Naive thymus-derived CD4-positive, alpha-beta T cell (primary cell): ENCODE measurements at places on chromosomes 5 and 9. TPM values are rescaled to one million over a fixed set of nuclear protein-coding genes. Genes with fewer than 3 reads are reported as not detected.
A peak's percentile ranks its signal among the peaks of the same experiment; 100 is the strongest.

GRCh38 chr9:34072868-34073590, 24.3 kb upstream of the UBAP2 start:
- H3K27ac ChIP-seq = no peak overlapping the region
- H3K4me3 ChIP-seq = no peak overlapping the region
- no peaks in the 10 kb centered on the region for H3K4me1 ChIP-seq
- DNase-seq = no peak
- H3K36me3 ChIP-seq = no peaks in the 10 kb centered on the region
- H3K27me3 ChIP-seq = no peaks in the 10 kb centered on the region

DNA sequence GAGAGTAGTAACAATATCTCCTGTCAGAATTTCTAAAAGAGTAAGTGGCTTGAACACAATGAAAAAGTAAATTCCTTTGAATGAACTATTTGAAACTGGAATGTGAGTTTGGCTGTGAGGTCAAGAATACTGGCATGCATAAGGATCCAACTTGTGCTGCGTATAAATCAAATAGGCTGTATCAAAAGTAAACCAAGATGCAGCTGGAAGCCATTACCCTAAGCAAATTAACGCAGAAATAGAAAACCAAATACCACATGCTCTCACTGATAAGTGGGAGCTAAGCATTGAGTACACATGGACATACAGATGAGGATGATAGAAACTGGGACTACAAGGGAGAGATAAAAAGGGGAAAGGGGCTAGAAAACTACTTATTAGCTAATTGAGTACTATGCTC, 24.0 kb upstream of the SRFBP1 start:
- no peaks in the 10 kb centered on the region for H3K4me1 ChIP-seq
- no peaks in the 10 kb centered on the region for H3K36me3 ChIP-seq
- no peak for DNase-seq
- H3K27ac ChIP-seq = no peak overlapping the region

DNA sequence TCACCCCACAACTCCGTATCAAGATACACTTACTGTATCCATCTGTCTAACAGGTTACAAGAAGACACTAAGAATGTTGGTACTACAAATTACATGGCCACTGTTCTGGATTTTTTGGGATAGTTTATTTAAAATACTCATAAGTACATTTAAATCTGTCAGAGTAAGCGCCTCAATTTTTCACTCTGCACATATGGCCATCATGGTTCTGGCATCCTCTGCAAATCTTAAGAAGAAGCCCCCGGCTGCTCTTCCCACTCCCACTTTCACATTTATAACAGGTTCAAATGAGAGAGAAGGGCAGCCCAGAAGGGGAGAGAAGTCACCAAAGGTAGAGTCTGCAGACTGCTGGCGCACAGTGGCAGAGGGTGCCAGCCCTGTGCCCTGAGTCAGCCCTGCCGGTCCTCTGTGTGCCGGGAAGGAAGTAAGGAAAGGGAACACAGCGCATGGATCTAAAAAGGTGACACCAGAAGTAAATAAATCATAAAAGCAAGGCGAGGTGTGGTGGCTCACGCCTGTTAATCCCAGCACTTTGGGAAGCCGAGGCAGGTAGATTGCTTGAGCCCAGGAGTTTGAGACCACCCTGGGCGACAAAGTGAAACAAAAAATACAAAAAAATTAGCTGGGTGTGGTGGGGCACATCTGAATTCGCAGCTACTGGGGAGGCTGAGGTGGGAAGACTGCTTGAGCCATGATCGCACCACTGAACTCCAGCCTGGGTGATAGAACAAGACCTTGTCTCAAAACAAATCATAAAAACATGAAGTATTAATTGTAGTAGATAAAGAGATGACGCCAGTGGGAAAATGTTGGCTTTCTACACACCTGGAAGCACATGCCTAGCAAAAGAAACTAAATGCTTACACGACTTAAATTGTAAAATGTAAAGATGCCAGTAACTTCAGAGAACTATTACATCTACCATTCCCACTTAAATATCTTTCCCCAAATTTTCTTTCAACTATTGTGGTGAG, 30.0 kb downstream of the RNF130 start:
- H3K36me3 ChIP-seq = no peaks in the 10 kb centered on the region
- DNase-seq = no peak
- H3K4me3 ChIP-seq = no peak overlapping the region
- H3K4me1 ChIP-seq = no peaks in the 10 kb centered on the region

- H3K4me1 ChIP-seq = no peaks in the 10 kb centered on the region
- DNase-seq = no peak
- H3K27ac ChIP-seq = no peak overlapping the region
- no peaks in the 10 kb centered on the region for H3K36me3 ChIP-seq
- H3K27me3 ChIP-seq = no peaks in the 10 kb centered on the region
Measured at GRCh38 chr9:8863069-8863468, 1063.5 kb upstream of the DMAC1 start.

GRCh38 chr5:137710086-137710485, 25.8 kb downstream of the KLHL3 start:
- no peaks in the 10 kb centered on the region for H3K4me1 ChIP-seq
- DNase-seq = no peak
- H3K27me3 ChIP-seq = no peaks in the 10 kb centered on the region
- H3K36me3 ChIP-seq = peaks cover 32% of the 10 kb centered on the region

DNA sequence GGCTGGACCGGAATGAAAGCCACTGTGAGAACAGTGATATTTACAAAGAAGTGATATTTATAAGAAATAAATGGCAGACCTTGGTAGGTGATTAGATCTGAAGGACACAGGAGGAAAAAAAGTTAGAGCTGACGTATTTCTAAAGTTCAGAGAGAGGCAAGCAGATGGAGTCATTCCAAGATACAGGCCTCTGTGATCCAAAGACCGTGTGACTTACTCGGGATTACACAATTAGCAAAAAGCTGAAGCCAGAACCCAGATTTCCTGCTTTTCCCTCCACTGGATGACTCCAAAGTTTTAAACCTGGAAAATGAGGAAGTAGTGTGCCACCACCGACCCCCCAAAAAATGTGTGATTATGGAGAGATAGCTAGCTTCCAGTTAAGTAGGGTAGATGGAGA, 3.1 kb upstream of the DOCK8 start:
- no peak overlapping the region for H3K4me3 ChIP-seq
- H3K27ac ChIP-seq = no peak overlapping the region
- H3K4me1 ChIP-seq = no peaks in the 10 kb centered on the region
- DNase-seq = no peak

- no peak overlapping the region for H3K4me3 ChIP-seq
- no peaks in the 10 kb centered on the region for H3K36me3 ChIP-seq
- no peaks in the 10 kb centered on the region for H3K4me1 ChIP-seq
- DNase-seq = no peak
Measured at GRCh38 chr9:117545846-117546245, 131.0 kb upstream of the ASTN2 start.

- no peak overlapping the region for H3K27ac ChIP-seq
- no peak for DNase-seq
- H3K27me3 ChIP-seq = no peaks in the 10 kb centered on the region
- H3K4me3 ChIP-seq = no peak overlapping the region
- no peaks in the 10 kb centered on the region for H3K36me3 ChIP-seq
- H3K4me1 ChIP-seq = no peaks in the 10 kb centered on the region
Measured at GRCh38 chr5:107966201-107966600, 295.5 kb upstream of the EFNA5 start.

- H3K36me3 ChIP-seq = no peaks in the 10 kb centered on the region
- H3K4me1 ChIP-seq = no peaks in the 10 kb centered on the region
- H3K27me3 ChIP-seq = no peaks in the 10 kb centered on the region
- no peak overlapping the region for H3K4me3 ChIP-seq
- DNase-seq = no peak
Measured at GRCh38 chr5:143714629-143715028, 97.3 kb upstream of the HMHB1 start.

DNA sequence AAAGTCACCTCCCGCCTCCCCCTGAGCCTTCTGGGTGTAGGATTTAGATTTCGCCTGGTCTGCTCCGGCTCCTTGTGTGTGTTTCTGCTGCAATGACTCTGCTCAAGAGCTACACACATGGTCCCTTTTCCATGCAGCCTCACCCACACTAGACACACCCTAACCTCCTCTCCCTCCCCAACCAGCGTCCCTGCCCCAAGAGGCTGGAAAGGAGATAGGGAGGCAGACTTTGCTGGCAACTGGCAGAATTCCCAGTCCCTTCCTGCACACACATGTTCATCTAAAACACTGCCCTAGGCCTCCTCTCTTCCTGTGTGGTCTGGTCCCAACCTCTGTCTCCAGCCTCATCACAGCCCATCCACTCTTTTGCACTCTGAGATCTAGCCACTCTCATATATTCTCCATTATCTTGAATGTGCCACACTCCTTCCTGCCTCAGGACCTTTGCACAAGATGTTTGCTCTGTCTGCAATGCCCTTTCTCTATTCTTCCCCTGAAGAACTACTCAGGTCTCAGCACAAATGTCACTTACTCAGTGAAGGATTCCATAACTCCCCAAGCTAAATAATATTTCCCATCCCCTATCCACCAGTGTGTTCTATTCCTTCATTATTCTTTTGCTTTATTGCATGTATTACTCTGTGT, 253.8 kb downstream of the CDK5RAP2 start:
- no peak overlapping the region for H3K27ac ChIP-seq
- H3K36me3 ChIP-seq = no peaks in the 10 kb centered on the region
- H3K4me3 ChIP-seq = no peak overlapping the region
- H3K27me3 ChIP-seq = no peaks in the 10 kb centered on the region

DNA sequence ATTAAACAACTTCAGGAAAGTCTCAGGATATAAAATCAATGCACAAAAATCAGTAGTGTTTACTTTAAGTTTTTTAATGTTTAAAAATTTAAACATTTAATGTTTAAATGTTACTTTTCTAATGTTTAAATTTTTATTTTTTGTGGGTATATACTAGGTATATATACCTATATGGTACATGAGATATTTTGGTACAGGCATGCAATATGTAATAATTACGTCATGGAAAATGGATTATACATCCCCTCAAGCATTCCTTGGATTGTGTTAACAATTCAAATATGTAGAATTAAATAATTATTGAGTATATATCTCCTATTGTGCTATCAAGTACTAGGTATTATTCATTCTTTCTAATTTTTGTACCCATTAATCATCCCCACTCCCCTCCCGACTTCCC, 291.3 kb downstream of the TMEM232 start:
- H3K27ac ChIP-seq = no peak overlapping the region
- no peaks in the 10 kb centered on the region for H3K36me3 ChIP-seq
- H3K4me3 ChIP-seq = no peak overlapping the region
- no peaks in the 10 kb centered on the region for H3K4me1 ChIP-seq
- H3K27me3 ChIP-seq = no peaks in the 10 kb centered on the region

DNA sequence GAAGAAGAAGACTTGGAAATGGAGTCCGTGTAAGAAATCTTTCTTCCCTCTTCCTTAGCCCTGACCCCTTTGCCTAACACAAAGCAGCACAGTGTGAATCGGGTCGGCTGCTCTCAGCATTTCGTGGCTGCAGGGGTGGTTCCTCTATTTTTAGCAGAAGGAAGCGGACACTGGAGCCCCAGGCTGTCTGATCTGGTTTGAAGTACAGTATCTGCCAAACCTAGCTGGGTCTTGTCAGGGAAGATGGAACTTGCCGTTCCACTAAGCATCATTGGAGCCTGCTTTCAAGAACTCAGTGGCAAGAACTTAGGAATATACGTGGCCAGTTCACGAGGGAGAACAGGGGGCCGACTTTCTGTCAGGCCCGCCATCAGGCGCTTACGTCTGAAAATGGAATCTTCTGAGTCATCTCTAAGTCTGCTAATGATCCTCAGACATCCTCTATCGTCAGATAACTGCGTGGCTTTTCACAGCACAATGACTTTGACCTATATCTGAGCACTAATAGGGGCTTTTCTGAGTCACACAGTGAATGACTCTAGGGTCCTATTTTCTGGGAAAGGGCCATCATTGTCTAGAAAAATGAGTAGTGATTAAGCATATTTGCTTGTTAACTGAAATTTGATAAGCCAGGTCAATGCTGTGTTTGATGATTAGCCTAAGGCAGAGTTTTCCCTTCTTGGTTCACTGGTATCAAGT, 43.3 kb upstream of the NCS1 start:
- peak overlapping the region; percentile 52 for H3K4me3 ChIP-seq
- H3K4me1 ChIP-seq = peaks cover 53% of the 10 kb centered on the region
- peak overlapping the region; percentile 66 for H3K27ac ChIP-seq
- DNase-seq = peak; percentile 68
- peaks cover 3% of the 10 kb centered on the region for H3K36me3 ChIP-seq

DNA sequence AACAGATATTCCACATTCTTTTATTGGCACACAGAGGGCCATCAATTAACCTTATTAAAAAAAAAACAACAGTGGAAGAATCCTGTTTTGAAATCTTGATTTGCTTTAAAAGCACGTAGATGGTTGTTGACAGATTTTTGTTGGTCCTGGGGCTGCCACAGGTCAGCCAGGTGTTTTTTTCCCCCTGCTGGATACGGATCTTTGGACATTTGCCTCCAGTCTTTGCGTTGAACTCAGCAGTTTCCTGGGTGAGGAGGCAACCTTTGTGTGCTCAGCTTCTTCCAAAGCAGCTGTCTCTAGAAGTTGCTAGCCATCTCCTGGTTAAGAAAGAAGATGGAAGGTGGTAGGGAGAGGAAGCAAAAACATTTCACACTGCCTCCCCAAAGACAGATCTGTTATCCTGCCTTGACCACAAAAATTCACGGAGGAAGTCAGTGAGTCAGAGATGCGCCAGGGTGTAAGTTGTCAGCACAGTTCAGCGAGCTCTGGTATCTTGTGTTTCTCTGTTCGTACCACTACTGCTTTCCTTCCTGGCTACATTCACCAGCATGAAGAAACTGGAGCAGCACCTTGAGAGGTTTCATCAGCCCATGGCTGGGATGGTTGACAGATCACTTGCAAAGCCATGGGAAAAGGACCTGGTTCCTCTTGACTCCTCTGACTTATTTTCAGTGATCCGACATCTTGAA, 207.3 kb downstream of the ARHGAP26 start:
- H3K27ac ChIP-seq = no peak overlapping the region
- no peak for DNase-seq
- peaks cover 93% of the 10 kb centered on the region for H3K4me1 ChIP-seq
- peak overlapping the region; percentile 15 for H3K4me3 ChIP-seq
- no peaks in the 10 kb centered on the region for H3K36me3 ChIP-seq
- H3K27me3 ChIP-seq = no peaks in the 10 kb centered on the region

DNA sequence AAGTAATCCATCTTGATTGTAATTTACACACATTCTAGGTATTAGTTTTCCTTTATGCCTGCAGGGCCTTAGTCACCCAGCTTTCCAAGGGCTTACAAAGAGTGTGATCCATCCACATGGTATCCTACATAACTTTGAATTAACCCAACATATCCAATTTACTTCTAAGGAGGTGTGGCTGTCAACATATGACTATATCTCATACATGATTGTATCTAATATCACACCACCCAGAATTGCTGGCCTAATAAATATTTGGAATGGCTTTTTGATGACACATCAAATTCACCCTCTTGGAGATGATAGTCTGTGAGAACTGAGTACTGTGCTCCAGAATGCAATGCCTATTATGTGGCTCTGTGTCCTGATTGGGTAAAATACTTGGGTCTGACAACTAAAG, 363.3 kb upstream of the GRIN3A start:
- no peaks in the 10 kb centered on the region for H3K27me3 ChIP-seq
- no peak overlapping the region for H3K27ac ChIP-seq
- no peaks in the 10 kb centered on the region for H3K4me1 ChIP-seq
- no peak overlapping the region for H3K4me3 ChIP-seq
- H3K36me3 ChIP-seq = no peaks in the 10 kb centered on the region

The NEUROG1 gene
- polyA plus RNA-seq = not detected

The INSL4 gene
- polyA plus RNA-seq = not detected

The SLC46A2 gene
- polyA plus RNA-seq = 0.12 TPM

The CCNJL gene
- not detected for polyA plus RNA-seq
